ENCODE measurements at places on chromosomes 13 and 19.

DNA sequence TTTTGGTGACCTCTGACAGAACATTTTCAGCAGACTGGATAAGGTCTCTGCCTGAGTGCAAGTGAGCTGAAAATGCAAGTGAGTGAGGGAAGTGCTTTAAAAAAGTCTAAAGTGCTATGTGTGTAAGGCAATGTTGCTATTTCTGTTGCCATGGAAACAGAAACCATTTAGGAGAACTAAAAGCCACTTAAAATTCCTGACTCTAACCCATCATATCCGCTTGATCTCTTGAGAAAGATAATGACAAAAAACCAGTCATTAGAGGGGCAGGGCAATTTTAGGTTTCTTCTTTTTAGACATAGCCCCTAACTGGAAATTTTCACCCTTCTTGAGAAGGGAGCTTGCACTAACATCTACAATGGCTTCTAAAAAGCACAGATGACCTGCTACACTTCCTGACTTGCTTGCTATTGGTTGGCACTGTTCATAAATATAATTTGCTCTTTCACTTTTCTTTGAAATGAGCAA, at the start of gene CYSLTR2:
Gene CYSLTR2 (plus strand): TSS at position 458 of the 468 bp plus-strand sequence. CDS start 52,889 bp downstream, outside the sequence.
- no peak for DNase-seq

- DNase-seq, result no peak
Measured at GRCh38 chr13:52669677-52670076, 17.0 kb downstream of the SUGT1 start.

DNA sequence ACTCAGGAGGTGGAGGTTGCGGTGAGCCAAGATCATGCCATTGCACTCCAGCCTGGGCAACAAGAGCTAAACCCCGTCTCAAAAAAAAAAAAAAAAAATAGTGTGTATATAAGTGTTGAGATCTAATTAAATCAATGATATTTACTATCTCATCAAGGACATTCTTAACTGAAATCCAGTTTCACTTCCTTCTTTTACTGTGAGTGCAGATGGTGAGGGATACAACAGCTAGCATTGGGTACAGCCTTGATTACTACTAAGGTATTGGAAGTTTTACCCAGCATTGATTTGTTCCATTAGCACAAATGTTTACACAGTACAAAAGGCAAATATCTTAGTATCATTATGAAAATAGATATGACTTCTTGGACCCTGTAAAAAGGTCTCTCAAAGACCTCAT, 546.6 kb downstream of the KCTD12 start:
- no peak for DNase-seq

DNA sequence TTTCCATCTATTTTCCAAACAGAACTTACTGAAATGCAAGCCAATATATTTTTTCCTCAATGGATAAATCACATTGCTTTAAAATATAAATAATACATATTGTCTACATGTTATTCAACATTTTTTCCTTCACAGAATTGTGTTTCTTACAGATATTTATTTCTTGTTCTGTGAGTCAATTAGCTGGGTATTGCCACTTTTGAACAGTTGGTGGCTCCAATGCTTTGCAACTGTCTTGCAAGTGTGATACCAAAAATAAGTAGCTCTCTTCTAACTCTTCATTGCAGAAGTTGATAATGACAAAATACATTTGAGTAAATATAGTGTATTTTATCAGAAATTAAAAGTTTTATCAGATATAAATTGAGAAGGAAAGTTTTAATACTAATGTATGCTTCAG, 17.1 kb upstream of the GPC5 start:
- no peak for DNase-seq

- DNase-seq, result no peak
Measured at GRCh38 chr13:82506805-82507414, 1375.4 kb downstream of the SLITRK1 start.

DNA sequence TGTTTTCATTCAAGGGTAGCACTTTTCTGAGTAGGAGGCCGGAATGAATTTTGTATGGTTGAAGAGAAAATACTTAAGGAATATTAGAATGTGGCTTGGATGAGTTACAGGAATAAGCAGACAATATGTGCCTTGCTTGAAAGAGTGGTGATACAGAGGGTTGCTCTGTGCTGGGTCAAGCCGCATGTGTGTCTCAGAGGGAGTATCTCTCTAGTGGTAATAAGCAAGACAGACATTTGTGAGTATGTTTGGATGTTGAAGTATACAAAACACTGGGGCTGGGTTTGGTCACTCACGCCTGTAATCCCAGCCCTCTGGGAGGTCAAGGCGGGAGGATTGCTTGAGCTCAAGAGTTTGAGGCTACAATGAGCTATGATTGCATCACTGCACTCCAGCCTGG, 103.9 kb downstream of the LMO7 start:
- no peak for DNase-seq

- no peak for DNase-seq
Measured at GRCh38 chr13:24610956-24611355, 69.3 kb upstream of the ATP12A start.
